ENCODE measurements at places on chromosomes 11 and 22.

GRCh38 chr11:17718510-17718962 is 835 bp upstream of the MYOD1 start:
- H3K4me3 ChIP-seq: no peak overlapping the region
- no peaks in the 10 kb centered on the region for H3K4me1 ChIP-seq
- no peak overlapping the region for H3K27ac ChIP-seq
- DNase-seq: no peak

- H3K27ac ChIP-seq: no peak overlapping the region
- no peak overlapping the region for H3K4me3 ChIP-seq
- no peak for DNase-seq
- no peaks in the 10 kb centered on the region for H3K4me1 ChIP-seq
Measured at GRCh38 chr11:69286374-69287371, 7.3 kb upstream of the MYEOV start.

DNA sequence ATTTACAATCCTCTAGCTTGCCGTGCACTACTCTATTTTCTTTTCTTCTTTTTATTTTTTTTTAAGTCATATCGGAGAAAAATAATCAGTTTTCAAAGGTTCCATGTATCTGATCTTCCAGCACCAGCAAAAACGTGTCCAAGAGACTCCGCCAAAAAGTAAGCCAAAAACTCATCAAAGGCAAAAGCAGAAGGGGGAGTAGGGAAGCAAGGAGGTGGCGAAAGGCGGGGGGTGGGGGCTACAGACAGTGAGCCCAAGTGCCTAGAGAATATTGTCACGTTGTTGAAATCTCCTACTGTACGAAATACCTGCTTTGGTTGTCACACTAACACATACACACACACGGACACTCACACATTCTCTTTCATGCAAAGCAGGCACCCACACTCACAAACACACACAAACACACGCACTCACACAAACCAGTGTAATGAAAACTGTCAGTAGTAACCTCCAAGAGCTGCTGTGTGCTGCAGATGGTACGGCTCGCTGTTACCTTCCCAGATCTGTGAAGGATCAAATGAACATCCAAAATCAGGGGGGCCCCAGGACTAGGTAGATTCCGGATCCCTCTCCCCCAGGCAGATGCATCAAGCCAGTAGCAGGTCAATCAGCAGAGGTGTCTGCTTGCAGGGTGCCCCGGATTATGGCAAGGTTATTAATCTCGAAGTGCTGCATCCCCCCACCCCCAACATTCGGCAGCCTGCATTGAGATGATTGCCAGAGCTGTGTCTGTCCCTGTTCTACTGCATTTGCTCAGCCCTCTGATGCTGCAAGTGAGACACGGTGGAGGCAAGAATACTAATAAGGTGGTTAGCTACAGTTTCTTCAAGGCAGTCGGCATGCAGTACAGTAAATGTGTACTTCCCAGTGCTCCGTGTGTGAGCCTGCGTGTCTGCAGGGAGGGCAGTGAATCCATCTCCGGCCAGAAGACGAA is at the start of gene LRRC4C:
TSS of gene LRRC4C (minus strand) at position 188 of the 937 bp plus-strand sequence.
- H3K4me1 ChIP-seq: no peaks in the 10 kb centered on the region
- DNase-seq: no peak
- H3K27ac ChIP-seq: no peak within 1 kb of the TSS
- H3K4me3 ChIP-seq: no peak within 1 kb of the TSS

GRCh38 chr11:1387521-1387920 is 2.2 kb upstream of the BRSK2 start:
- peaks cover 5% of the 10 kb centered on the region for H3K4me1 ChIP-seq
- no peak for DNase-seq
- peaks cover 16% of the 10 kb centered on the region for H3K27me3 ChIP-seq
- no peak overlapping the region for H3K27ac ChIP-seq
- H3K36me3 ChIP-seq: no peaks in the 10 kb centered on the region

DNA sequence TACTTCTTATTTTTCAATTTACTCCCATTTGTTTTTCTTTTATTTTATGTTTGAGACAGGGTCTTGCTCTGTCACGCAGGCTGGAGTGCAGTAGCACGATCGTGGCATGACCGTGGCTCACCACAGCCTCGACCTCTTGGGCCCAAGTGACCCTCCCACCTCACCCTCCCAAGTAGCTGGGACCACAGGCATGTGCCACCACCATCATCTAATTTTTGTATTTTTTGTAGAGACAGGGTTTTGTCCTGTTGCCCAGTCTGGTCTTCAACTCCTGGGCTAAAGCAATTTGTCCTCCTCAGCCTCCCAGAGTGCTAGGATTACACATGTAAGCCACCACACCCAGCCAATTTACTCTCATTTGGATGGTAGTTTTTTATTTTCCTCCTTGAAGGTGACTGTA is 679.3 kb upstream of the CCDC179 start:
- peak overlapping the region; percentile 62 for H3K27ac ChIP-seq
- DNase-seq: no peak
- peaks cover 6% of the 10 kb centered on the region for H3K4me1 ChIP-seq

DNA sequence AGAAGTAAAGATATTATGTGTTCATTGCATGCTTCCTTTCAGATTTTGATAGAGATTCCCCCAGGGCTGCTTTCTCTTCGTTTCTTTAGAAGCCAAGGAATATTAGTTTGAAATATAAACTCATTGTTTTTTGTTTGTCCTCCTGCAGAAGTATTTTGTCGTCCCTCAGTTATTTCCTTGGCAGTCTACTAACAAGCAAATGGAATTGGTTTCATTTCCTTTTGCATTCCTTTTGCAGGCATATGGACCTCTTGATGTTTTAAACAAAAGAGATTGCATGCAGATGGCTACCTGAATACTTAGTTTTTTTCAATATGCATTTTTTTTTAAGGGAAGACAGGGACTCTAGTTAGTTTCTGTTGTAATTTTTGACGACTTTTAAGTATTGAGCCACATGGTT is 62.2 kb downstream of the BCL2L13 start:
- H3K4me1 ChIP-seq: peaks cover 3% of the 10 kb centered on the region
- peaks cover 5% of the 10 kb centered on the region for H3K36me3 ChIP-seq
- H3K4me3 ChIP-seq: no peak overlapping the region
- no peak for DNase-seq
- no peaks in the 10 kb centered on the region for H3K27me3 ChIP-seq

GRCh38 chr11:60634126-60634525 is 65.3 kb upstream of the MS4A8 start:
- no peaks in the 10 kb centered on the region for H3K36me3 ChIP-seq
- H3K4me1 ChIP-seq: no peaks in the 10 kb centered on the region
- no peaks in the 10 kb centered on the region for H3K27me3 ChIP-seq

DNA sequence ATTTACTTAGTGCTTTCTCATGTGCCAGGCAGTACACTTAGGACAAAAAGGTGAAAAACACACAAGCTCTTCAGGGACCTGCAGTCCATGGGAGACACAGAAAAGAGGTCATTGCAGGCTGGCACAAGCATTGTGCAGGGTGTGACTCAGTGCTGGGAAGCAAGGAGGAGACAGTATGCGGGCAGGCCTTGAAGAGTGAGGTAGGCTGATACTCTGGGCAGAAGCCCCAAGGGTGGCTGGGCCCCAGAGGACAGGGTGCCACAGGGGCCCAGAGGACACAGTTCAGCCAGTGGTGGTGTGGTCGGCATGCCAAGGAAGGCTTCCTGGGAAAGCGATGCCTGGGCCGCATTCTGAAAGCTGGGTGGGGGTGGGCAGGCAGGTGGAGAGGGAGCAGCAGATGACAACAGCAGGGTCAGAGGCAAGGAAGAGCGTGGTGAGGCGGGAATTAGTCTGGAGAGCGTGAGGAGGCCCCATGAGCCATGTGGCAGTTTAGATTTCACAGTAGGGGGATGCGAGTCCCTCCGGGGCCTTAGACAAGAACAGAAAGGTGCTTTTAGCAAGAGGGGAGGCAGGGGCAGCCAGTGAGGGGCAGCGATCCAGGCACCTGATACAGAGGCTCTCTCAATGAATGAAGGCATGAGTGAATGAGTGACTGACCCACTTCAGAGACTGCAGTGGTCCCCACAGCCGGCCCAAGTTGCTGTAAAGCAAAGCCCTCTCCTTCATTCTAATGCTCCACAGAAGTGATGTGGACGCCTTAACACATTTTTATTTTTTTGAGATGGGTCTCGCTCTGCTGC is 6.8 kb downstream of the C11orf24 start:
- peaks cover 4% of the 10 kb centered on the region for H3K4me1 ChIP-seq
- DNase-seq: no peak
- H3K27ac ChIP-seq: no peak overlapping the region
- peaks cover 68% of the 10 kb centered on the region for H3K36me3 ChIP-seq
- no peaks in the 10 kb centered on the region for H3K27me3 ChIP-seq

DNA sequence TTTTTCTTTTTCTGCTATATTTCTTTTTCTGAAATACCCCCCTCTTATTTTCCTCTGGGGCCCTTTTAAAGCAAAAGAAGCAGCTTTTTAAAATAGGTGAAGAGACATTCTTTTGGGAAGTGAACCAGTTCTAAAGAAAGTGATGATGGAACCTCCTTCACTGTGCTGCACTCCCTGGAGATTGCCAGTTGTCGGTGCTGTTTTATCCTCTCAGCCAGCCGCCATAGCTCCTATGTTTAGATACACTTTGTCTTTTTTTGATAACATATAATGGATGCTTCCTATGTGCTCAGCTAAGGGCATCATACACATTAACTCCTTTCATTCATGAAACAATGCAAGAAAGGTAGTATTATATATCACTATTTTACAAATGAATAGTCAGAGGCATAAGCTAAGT is 14.0 kb downstream of the CFAP300 start:
- DNase-seq: peak; percentile 28
- no peaks in the 10 kb centered on the region for H3K4me1 ChIP-seq
- no peak overlapping the region for H3K27ac ChIP-seq
- H3K4me3 ChIP-seq: no peak overlapping the region

- H3K27me3 ChIP-seq: no peaks in the 10 kb centered on the region
- H3K4me1 ChIP-seq: no peaks in the 10 kb centered on the region
- H3K4me3 ChIP-seq: no peak overlapping the region
- no peaks in the 10 kb centered on the region for H3K36me3 ChIP-seq
Measured at GRCh38 chr11:64040684-64041322, 5.1 kb downstream of the FLRT1 start.

DNA sequence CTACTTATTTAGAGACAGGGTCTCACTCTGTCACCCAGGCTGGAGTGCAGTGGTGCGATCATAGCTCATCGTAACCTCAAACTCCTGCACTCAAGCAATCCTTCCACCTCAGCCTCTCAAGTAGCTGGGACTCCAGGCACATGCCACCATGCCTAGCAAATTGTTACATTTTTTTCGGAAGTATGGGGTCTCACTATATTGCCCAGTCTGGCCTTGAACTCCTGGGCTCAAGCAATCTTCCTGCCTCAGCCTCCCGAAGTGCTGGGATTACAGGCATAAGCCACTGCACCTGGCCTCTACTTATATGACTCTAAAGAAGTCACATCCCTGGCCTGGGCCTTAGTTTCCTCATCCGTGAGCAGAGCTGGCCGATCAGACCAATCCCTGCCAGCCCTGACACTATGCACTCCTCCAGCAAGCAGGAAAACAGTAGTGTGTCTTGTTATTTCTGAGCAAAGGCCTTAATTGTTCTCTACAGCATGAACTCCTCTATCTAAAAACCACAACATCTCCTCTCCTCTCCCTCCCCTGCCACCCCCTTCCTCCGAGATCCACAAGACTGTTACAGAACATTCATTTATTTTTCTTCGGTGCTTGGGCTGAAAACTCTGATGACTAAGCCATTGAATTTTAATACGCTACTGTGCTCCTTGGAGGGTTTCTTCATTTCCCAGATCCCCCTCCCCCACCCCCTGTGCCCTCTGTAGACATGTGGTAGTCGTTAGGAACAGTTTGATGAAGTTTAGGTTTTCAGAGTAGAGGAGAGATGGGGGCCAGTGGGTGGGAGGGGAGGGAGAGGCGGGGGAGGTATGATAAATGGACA is 91.5 kb downstream of the ABTB2 start:
- no peak overlapping the region for H3K4me3 ChIP-seq
- DNase-seq: peak; percentile 95
- no peaks in the 10 kb centered on the region for H3K36me3 ChIP-seq

GRCh38 chr11:122113836-122114825 is 1.9 kb downstream of the BLID start:
- peak; percentile 49 for DNase-seq
- H3K4me1 ChIP-seq: peaks cover 14% of the 10 kb centered on the region
- no peak overlapping the region for H3K4me3 ChIP-seq
- H3K36me3 ChIP-seq: peaks cover 49% of the 10 kb centered on the region
- no peaks in the 10 kb centered on the region for H3K27me3 ChIP-seq

GRCh38 chr11:14884667-14885273 is 7.3 kb downstream of the CYP2R1 start:
- H3K4me1 ChIP-seq: no peaks in the 10 kb centered on the region
- H3K27me3 ChIP-seq: no peaks in the 10 kb centered on the region
- H3K4me3 ChIP-seq: no peak overlapping the region
- no peak overlapping the region for H3K27ac ChIP-seq

DNA sequence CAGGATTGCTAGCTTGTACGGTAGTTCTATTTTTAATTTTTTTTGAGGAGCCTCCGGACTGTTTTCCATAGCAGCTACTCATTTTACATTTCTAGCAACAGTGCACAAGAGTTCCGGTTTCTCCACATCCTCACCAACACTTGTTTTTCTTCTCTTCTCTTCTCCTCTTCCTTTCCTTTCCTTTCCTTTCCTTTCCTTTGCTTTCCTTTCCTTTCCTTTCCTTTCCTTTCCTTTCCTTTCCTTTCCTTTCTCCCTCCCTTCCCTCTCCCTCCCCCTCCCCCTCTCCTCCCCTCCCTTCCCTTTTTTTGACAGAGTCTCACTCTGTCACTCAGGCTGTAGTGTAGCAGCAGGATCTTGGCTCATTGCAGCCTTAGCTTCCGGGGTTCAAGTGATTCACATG is 9.3 kb downstream of the WBP2NL start:
- DNase-seq: no peak
- H3K27ac ChIP-seq: no peak overlapping the region
- H3K4me3 ChIP-seq: no peak overlapping the region
- H3K4me1 ChIP-seq: no peaks in the 10 kb centered on the region

- no peak overlapping the region for H3K4me3 ChIP-seq
- peak overlapping the region; percentile 59 for H3K27ac ChIP-seq
- no peaks in the 10 kb centered on the region for H3K36me3 ChIP-seq
- H3K27me3 ChIP-seq: no peaks in the 10 kb centered on the region
Measured at GRCh38 chr22:40524392-40525249, 111.9 kb downstream of the MRTFA start.

DNA sequence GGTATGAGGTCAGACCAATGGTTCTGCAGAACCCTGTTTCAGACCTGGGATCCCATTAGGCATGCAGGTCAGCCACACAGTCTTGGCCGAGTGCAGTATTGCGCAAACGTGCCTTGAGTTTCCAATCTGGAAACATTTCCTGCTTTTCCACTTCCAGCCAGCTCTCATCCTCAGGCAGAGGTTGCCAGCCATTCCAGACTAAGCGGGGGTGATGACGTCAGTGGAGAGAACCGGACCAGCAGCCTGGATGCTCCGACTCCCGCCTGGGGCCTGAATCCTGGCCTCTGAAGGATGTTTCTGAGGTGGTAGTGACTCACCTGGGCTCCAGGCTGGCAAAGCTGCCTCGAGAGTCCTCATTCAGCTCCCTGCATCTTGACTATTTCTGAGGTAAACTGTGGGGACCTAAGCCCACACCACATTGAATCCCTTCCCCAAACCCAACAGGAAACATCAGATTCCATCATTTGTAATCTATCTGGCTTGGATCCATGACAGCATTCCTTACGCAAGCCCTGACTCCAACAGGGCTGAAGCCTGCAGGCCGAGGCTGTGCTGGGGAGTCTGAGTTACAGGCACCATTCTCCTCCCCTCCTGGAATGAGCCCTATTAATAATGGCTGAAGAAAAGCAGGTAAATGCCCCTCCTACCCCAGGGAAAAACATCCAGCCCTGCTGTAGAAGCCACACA is 83.0 kb downstream of the ABTB2 start:
- DNase-seq: peak; percentile 98
- 0 out of 2 replicates have a peak, but pooled peaks cover 2% of the 10 kb centered on the region for H3K27me3 ChIP-seq
- H3K27ac ChIP-seq: peak overlapping the region; percentile 51
- H3K4me1 ChIP-seq: peaks cover 4% of the 10 kb centered on the region
- no peaks in the 10 kb centered on the region for H3K36me3 ChIP-seq

GRCh38 chr11:45265969-45266675 is 20.0 kb downstream of the SYT13 start:
- no peak overlapping the region for H3K4me3 ChIP-seq
- H3K4me1 ChIP-seq: no peaks in the 10 kb centered on the region
- H3K27me3 ChIP-seq: peaks cover 12% of the 10 kb centered on the region
- no peaks in the 10 kb centered on the region for H3K36me3 ChIP-seq
- no peak for DNase-seq
